ENCODE measurements at places on chromosomes 16 and 17.

GRCh38 chr16:75703306-75703705, 2.0 kb upstream of the DUXB start:
- peak; percentile 13 for DNase-seq

DNA sequence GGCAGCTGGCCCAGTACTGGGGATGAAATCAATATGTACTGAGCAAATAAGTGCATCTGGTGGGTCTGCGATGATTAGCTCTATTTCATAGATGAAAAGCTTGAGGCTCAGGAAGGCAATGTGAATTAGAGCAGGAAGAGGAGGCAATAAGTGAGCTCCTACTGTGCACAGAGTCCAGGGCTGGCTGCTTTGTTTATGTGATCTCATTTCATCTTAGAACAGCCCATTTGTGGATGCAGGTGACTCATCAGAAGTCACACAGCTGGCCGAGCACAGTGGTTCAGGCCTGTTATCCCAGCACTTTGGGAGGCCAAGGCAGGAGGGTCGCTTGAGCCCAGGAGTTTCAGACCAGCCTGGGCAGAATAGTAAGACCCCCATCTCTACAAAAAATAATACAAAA, 7.1 kb downstream of the TMEM114 start:
- DNase-seq: no peak

- no peak for DNase-seq
Measured at GRCh38 chr17:12553625-12554024, 112.1 kb upstream of the MYOCD start.

DNA sequence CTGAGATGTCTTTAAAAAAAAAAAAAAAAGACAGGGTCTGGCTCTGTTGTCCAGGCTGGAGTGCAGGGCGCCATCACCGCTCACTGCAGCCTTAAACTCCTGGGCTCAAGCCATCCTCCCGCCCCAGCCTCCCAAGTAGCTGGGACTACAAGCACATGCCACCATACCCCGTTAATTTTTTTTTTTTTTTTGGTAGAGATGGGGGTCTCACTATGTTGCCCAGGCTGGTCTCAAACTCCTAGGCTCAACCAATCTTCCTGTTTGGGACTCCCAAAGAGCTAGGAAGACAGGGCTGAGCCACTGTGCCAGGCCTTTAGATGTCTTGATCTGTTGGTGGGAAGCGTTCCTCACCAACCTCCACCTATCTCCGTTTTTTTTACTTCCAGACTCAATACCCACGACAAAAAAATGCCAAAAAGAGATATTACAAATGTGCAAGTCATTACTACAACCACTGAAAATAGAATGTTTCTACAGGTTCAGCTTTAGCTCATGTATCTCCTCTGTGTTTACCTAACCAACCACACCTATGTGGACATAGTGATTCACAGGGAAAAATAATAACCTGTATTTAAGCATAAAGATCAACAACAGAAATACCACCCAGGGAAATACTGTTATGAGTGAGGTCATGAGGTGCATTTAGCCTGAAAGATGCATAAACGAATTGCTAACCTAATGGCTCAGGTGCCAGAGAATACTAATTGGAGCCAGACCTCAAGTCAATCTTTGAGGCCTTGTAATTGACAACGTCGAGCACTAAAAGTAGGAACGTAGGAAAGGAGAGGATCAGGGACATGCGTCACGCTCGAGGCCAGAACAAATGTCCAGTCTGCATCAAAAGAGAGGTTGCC, 22.6 kb downstream of the NACA2 start:
- no peak for DNase-seq

- no peak for DNase-seq
Measured at GRCh38 chr16:56228476-56228875, 37.2 kb downstream of the GNAO1 start.

DNA sequence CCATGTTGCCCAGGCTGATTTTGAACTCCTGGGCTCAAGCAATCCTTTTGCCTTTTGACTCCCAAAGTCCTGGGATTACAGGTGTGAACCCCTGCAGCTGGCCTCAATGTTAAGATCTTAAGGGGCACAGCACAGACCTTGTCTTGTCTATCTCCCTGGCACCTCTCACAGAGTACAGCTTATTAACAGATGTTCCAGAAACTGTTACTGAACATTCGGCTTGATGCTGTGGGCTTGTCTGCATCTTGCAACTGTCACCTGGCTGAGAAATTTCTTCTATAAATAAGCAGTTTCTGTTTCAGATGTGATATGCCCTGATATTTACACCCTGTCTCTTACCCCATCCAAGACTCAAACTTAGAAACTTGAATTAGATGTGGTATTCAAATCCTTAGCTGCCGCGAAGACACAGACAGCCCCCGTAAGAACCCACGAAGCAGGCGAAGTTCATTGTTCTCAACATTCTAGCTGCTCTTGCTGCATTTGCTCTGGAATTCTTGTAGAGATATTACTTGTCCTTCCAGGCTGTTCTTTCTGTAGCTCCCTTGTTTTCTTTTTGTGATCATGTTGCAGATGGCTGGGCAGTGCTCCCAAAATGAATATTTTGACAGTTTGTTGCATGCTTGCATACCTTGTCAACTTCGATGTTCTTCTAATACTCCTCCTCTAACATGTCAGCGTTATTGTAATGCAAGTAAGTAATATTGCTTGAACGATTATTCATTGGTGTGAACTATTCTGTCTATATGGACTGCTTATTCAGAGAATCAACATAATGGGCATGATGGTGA, at the start of gene TNFRSF17:
Gene TNFRSF17 (plus strand): TSS at position 450 of the 791 bp plus-strand sequence. CDS start 115 bp downstream, at position 565.
- DNase-seq: no peak

GRCh38 chr17:9192010-9192409, 170.7 kb downstream of the NTN1 start:
- no peak for DNase-seq

- no peak for DNase-seq
Measured at GRCh38 chr17:9307313-9307998, 268.2 kb downstream of the STX8 start.

DNA sequence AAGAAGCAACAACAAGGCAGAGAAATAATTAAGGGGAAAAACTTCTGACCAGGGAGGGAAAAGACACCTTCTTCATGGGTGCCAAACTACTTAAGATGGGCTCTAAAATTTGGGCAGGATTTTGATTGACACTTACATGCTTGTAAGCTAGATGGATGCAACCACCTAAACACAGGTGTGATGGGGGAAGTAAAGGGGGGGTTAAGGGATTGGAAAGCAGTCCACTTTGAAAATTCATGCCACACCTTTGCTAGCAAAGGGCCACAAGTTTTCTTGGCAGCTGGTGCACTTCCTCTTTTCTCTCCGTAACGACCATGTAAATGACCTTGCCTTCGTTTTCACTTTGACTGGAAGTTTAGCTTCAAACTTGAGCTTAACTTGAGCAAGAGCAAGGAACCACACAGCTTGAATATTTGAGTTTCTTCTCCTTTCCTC, 14.3 kb upstream of the PRKAR1A start:
- no peak for DNase-seq

- DNase-seq: no peak
Measured at GRCh38 chr16:12386192-12386591, 409.7 kb downstream of the SNX29 start.

- no peak for DNase-seq
Measured at GRCh38 chr17:10135539-10136257, 62.7 kb downstream of the GAS7 start.

GRCh38 chr17:83014940-83015910, 64.2 kb upstream of the METRNL start:
- DNase-seq: no peak

GRCh38 chr17:3688027-3688553, 7.9 kb downstream of the P2RX5 start:
- DNase-seq: no peak

- DNase-seq: no peak
Measured at GRCh38 chr16:50469744-50470321, 78.4 kb upstream of the NKD1 start.

- DNase-seq: no peak
Measured at GRCh38 chr16:57693550-57693949, 1.1 kb upstream of the DRC7 start.

DNA sequence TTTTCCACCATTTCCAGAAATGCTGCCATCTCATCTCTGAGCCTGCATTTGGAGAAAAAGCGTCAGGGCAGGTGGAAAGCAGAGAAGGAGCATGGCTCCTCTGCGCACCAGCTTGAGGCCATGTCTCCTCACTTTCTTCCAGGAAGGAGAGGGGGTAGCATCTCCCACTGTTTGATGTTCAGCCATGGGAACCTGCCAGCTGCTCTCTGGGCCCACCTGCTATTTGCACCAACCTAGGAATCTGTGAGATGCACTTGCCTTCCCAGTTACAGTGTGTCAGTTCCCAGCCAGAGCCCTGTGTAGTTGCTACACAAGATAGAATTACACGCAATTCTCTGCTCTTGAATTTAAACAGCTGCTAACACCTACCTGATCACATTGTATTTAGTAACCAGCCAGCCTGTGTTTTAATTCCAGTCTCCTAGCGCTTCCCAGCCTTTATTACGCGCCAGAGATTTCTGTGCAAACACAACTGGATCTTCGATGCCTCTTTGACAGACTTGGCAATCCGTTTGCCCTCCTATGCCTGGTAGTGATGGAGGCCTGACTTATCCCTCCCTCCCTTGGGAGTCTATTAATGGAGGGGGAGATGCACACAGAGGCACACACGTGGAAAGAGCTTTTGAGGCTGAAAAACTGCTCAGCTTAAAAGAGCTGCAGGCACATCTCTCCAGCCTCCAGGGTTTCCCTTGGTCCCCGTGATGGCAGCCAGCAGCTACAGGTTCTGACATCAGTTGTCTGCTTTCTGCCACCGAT, 98.1 kb upstream of the SEC14L1 start:
- DNase-seq: no peak

DNA sequence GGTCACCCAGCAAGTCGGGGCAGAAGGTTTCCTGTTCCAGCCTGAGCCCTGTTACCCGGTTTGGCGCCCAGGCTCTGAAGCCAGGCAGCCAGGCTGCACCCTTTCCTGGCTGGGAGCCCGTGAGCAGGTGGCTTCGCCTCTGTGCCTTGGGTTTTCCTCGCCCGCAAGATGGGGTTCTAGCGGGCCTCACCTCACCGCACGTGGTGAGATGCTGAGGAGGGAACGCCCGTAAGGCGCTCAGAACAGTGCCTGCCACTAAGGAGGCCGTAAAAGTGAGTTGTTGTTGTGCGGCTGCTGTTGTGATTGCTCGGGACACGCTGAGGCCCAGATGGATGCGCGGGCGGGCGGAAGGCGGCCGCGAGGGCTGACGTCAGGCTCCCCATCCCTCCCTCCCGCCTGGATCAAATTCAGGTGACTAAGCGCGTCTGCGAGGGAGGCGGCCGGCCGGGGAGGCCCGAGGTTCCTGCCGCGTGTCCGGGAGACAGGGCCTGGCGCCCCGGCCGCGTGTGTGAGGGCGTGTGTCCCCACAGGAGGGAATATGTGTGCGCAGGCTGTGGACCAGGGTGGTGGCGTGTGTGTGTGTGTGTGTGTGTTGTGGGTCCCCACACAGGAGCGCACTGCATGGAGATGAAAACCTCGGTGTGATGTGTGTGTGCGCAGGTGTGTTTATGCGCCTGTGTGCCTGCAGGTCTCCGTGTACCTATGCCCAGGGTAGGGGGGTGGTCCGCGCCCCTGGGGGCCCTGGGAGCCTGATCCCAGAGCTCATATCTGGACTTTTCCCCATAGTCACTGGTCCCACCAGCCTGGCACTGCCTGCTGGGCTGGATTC, 4.3 kb downstream of the CAMKK1 start:
- peak; percentile 75 for DNase-seq

DNA sequence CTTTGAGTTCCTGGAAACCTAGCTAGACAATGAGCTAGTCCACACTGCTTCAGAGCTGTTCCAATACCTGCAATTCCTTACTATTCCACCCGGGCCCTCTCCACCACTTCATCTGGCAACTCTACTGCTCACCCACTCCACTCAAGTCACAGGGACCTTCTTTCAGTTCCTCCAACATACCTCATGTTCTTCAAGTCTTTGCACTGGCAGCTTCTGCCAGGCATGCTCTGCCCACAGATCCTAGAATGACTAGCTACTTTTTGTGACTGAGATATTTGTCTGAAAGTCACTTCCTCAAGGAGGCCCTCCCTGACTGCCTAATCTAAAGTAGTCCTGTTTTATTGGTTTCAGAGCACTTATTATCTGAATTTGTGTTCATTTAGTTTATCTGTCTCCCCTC, 86.4 kb downstream of the TEX14 start:
- DNase-seq: no peak

DNA sequence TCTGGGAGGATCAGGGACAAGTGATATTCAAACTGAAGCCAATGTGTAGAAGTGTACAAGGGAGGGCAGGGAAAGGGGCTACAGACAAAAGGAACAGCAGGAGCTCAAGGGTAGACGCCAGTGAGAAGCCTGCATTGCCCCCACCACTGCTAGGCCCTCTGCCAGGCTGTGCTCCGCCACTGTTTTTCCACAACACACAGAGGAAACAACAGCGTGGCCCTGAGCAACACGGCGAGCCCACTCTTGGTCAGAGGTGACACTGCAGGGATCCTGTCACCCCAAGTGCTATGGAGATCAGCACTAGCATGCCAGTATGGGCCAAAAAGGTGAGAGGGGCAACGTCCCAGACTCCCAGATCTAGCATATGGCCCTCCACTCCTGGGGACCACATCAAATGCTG, 23.4 kb downstream of the MYO18A start:
- DNase-seq: no peak

GRCh38 chr16:23434380-23434779, 18.6 kb downstream of the COG7 start:
- DNase-seq: peak; percentile 20

- no peak for DNase-seq
Measured at GRCh38 chr17:42670789-42671657, 5.8 kb downstream of the PLEKHH3 start.

DNA sequence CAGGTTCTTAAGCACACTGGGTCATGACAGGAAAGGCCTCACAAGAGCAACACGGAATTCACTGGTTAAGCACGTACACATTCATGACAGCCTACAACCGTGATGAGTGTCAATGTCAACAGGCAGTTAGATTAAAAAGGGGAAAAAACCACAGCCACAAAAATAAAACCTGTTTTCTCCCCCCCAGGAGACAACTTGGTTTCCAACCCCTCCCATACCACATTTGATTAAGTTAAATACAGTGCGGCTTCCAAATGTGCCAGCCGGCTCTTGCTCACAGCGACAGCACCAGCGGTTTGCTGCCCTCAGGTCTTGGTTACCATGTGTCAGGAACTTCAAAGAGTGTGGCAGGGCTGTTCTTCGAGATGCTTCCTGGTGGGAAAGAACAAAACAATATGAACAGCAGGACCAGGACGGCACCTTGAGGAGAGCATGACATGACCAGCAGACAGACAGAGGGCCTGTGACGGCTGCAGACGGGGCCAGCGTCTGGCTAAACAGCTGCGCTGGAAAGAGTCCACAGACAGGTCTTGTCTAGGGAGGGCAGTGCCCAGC, 193.6 kb downstream of the PARN start:
- no peak for DNase-seq

GRCh38 chr17:31390748-31391495, 553 bp upstream of the RAB11FIP4 start:
- no peak for DNase-seq

GRCh38 chr17:49861150-49861884, 13.4 kb upstream of the TAC4 start:
- peak; percentile 74 for DNase-seq

DNA sequence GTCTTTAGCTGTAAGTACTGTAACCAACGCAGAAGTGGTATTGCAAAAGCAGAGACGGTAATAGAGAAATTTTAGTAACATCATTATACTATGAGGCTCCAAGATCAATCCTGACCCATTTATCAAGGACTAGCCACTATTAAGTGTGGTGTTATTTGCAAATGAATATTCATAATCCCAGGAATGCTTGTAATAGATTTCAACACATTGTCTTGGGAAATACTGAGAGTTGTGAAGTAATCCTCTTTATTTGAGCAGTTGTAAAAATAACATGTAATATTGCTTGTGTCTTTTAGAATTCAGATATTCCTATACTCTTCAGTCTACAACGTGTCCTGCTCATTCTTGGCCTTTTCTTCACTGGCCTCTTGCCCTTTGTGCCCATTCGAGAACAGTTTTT, 46.4 kb downstream of the GDPD1 start:
- DNase-seq: no peak
